ENCODE measurements at places on chromosomes 5 and 9. TPM values are rescaled to one million over a fixed set of nuclear protein-coding genes. Genes with fewer than 3 reads are reported as not detected.

Gene PCDHGA1
- total RNA-seq: not detected

Gene TTC16
- total RNA-seq: not detected

Gene TLR4
- 23.9 TPM for total RNA-seq

Gene LMX1B
- not detected for total RNA-seq

Gene UBE2B
- total RNA-seq: 16.3 TPM

Gene TOPORS
- total RNA-seq: 13.5 TPM

Data from myometrial cell (primary cell).